ENCODE measurements at places on chromosomes 5 and 9.

- DNase-seq, result no peak
These were observed 746.3 kb downstream of the CDH18 start for GRCh38 chr5:19241690-19242089.

DNA sequence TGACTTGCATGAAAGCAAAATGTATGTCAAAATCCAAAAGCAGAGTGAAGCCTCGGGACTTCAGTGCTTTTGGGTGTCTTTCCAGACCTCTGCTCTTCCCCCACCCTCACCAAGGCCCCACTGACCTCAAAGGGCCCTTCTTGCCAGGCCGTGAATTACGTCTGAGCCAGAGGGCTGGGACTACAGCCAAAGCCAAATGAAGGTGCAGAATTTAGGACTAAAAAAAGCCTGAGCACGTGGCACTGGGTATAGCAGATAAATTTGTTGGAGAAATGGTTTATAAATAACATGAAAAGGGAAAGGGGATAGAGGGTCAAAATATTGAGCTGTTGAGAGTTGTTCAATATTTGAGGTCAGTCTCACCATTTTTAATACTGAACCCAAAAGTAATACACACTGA lies 163.4 kb downstream of the GHR start:
- DNase-seq, result peak; percentile 11

- DNase-seq, result no peak
These were observed 639.7 kb downstream of the PTPRD start for GRCh38 chr9:9973062-9973461.

GRCh38 chr5:149979896-149980295 lies 19.3 kb downstream of the SLC26A2 start:
- no peak for DNase-seq

GRCh38 chr5:57434227-57434640 lies 48.4 kb downstream of the ACTBL2 start:
- no peak for DNase-seq

GRCh38 chr5:128572051-128572929 lies 34.2 kb upstream of the FBN2 start:
- DNase-seq, result no peak

DNA sequence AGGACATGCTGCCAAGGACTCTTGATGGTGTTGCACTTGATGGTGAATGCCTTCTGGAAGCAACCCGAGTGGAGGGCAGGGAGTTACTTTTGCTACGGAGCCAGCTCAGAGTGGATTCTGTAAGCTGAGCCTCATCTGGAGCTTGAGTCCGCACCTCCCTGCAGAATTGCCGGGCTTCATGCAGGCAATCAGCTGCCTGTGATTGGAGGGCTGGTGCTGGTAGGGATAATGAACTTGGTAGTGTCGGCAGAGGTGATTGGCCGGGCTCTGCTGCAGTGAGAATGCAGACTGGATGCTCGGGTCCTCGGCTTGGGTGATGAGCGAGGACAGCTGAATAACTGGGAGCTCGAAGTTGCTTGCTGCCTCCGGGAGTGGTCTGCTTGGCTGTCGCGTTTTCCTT lies 23.1 kb downstream of the SLC25A25 start:
- peak; percentile 88 for DNase-seq

- DNase-seq, result no peak
These were observed 14.9 kb downstream of the FOXI1 start for GRCh38 chr5:170120576-170120975.

DNA sequence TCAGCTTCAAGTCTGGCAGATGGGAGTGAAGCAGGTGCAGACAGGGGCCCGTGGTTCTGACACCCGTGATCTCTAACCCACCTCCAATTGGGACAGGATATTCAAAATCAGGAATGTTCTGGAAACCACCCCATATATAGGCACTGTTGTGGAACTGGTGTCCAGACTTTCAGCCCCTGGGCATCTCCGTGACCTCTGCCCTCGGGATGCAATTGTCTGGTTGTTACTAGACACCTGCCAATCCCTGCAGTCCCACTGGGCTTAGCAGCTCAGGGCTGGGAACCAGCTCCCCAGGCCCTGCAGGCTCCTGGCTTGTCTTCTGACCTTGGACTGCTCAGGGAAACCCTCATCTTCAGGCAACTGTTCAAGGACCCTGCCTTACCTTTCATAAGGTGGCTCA lies 38.8 kb downstream of the NTNG2 start:
- DNase-seq, result no peak

GRCh38 chr9:87149799-87150198 lies 202.5 kb upstream of the GAS1 start:
- DNase-seq, result no peak

DNA sequence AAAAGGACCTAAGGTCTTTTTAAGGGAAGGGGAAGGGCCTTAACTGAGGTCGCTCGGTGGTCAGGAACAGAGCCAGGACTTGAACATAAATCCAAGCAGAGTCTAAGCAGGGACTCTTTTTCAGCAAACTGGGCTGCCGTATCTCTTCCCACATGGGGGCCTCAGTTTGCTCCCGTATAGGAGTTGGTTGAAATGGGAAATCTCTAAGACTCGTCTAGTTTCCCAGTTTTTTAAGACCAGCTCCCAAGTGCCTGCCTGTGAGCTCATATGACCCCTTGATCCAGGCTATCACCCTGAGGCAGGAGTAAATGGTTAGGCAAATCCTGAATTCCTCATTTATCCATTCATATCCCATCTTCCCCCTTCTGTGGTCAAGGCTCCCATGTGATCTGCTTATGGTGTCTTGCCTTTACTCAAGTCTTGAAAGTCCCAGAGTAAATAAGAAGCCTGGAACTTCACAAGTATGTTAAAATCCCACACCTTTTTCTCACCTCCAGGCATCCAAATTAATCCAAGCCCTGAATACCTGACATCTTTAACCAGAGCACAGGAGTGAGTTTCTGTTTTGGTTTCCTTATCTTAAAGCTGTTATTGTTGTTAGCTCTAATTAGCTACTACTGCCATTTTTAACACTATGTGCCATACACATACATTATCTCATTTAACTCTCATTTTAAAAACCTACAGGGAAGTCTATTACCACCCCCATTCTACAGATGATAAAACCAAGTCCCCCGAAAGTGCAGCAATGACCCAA lies 3.0 kb downstream of the ARSI start:
- no peak for DNase-seq

DNA sequence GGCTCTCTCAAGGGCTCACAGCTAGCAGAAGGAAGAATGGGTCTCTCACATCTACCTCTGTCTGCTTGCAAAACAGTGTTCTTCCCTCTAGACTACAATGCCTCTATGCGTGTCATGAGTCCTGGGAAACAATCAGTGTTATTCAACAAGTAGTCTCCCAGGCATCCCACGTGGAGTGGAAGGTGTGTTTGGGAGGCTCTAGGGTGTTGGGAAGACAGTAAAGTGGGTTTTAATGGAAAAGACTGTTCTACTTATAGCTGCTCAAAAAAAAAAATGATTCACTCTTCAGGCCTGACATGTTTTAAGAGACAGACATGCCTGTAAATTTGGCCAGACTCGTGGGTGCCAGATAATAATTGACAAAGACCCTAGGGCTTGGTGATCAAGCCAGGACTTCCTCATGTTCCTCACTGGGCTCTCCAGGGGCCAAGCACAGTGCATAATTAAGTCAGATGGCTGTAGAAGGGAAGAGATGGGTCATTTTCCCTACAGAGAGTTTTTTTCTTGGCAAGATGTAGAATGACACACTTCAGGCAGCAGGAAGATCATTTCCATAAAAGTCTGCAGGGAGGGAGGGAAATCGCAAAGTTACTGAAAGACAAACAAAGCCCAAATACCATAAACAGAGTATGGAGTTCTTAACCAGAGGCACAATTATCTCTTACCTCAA lies 246.4 kb downstream of the ACTL7B start:
- no peak for DNase-seq

GRCh38 chr5:176189857-176190256 lies 48.4 kb upstream of the SIMC1 start:
- no peak for DNase-seq

DNA sequence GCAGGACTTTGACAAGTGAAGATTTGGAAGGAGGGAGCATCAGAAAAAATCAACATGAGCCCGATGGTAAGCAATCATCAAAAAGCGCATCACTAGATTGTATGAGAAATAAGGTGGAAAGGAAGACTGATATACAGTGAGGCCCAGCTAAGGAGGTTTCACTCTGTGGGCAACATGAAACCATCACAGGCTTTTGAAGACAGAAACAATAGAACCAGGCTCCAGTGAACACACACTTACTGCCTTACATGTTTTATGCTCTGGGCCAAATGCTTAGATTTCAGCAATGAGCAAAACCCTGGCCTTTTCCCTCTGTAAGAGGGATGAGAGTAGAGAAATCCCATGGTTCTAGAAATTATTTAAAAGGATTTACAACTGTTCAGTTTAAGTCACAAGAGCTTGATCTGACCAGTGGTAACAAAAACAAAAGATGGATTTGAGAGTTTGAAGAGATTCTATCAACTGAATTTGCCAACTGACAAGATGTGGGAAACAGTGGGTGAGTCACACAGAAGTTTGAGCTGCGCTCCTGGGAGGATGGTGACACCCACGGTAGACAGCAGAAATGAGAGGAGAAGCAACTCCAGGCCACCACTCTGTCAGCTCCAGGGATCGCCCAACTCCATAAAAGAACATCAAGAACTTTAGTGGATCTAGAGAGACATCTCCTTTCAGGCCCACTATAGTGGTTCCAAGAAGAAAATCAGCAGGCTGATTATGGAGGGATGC lies 261.8 kb downstream of the MCTP1 start:
- peak; percentile 66 for DNase-seq

GRCh38 chr9:111068771-111069170 lies 30.5 kb upstream of the LPAR1 start:
- no peak for DNase-seq

DNA sequence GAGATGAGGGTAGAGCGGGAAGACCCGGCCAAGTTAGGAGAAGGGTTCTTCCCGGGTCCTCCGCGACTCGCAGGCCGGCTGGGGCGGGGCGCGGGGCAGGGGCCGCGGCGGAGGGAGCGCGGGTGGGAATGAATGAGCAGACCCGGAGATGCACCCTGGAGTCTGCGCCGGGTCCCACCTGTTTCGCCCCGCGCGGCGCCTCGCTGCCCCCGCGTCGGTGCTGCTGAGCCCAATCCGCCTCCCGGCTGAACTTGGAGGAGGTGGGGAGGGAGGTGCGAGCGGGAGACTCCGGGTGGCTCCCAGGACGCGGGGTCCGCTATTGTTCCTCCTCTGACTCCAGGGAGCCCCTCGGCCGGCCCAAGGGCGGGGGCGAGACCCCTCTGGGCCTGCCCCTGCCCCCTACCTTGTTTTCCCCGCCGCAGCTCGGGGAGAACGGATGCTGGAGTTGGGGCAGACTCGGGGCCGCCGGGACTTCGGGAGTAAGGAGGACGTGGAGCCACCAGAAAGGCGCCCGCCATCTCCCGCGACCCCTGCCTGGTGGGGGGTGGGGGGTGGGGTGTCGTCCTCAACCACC lies 659 bp downstream of the RAI14 start:
- DNase-seq, result peak; percentile 21

All from putamen (tissue), 1 donor.